ENCODE measurements at places on chromosomes 12 and 14. TPM values are rescaled to one million over a fixed set of nuclear protein-coding genes. Genes with fewer than 3 reads are reported as not detected.

DNA sequence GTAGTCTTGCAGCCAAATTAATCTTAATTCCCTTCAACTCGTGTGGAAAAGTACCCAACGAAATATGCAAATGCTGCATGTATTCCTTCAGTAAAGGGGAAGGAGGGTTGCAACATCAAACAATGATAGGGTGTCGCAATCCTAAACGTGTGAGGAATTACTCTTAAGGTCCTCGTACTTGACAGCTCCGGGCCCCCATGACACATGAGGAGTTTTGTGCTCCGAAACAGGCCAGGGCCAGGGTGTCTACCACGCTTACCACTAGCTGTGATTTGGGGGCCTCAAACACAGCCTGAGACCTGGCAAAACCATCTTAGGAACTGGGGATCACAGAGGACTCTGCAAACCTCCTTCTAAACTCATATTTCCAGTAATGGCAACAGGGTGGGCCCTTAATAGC is 20.4 kb downstream of the FOS start:
- no peak for DNase-seq

NANOG gene
- not detected for total RNA-seq

AMN gene
- not detected for total RNA-seq

MYRFL gene
- 0.78 TPM for total RNA-seq

GRCh38 chr12:68538726-68539614 is 71.7 kb upstream of the RAP1B start:
- no peak for DNase-seq

FGD6 gene
- total RNA-seq, result 21.1 TPM

GRCh38 chr12:5745251-5745888 is 199.7 kb downstream of the ANO2 start:
- DNase-seq, result peak; percentile 1

DNA sequence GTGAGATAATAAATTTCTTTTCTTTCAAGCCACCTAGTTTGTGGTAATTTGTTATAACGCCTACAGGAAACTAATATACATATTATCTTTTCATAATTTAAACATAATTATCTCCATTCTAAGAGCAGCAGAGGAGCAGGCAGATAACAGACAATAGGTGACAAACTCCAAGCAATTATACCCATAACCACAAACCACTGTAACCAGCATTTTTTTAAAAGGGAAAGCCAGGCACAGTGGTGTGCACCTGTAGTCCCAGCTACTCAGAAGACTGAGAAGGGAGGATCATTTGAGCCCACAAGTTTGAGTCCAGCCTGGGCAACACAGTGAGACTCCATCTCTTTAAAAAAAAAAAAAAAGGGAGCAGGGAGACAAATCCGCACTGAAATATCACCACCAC is 54.9 kb downstream of the ATF7 start:
- DNase-seq, result no peak

- no peak for DNase-seq
Measured at GRCh38 chr14:94040247-94040646, 14.1 kb downstream of the OTUB2 start.

RNASE3 gene
- not detected for total RNA-seq

RDH12 gene
- total RNA-seq, result 0.31 TPM

DNA sequence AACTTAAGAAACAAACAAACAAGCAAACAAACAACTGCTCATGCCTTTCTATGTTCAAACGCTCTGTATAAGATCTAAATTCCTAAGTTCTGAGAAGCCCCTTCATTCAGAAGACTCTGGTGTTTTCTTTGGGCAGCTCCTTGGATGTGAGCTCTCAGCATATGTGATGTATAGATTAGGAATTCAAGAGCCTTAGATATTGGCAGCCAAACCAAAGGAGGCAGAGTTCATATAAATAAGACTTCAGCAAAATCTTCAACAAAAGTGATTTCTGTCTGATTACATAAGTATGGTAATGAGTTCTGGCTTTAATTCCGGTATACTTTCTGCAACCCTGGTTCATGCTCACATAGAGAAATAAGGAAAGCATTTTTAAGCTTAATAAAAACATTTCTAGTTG is 145.6 kb downstream of the DYRK2 start:
- DNase-seq, result no peak

GRCh38 chr12:93738199-93739058 is 61.3 kb downstream of the CRADD start:
- no peak for DNase-seq

HCAR1 gene
- total RNA-seq, result 0.78 TPM

- DNase-seq, result no peak
Measured at GRCh38 chr12:42763682-42764081, 174.1 kb upstream of the PRICKLE1 start.

KCNA1 gene
- total RNA-seq, result 1.1 TPM

DNA sequence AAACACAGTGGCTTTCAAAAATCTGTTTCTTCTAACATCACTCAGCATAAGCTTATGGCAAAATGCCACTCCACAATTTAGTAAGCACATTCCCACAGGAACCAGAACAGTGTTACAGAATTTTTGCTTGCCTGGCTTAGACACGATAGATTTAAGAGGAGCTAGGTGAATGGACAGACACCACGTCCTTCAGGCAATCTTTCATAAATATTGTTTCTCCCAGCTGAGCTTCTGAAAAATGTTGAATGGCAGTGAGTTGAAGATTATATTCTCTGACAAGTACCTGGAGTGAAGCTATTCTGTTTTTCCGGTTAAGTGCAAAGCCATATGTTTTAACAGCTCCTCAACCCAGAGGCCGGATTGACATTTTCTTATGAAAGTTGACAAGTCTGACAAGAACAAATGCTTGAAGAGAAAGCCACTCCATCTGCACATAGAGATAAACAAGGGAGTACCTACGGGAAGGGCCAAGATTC is 102.0 kb downstream of the FSCB start:
- DNase-seq, result no peak

DNA sequence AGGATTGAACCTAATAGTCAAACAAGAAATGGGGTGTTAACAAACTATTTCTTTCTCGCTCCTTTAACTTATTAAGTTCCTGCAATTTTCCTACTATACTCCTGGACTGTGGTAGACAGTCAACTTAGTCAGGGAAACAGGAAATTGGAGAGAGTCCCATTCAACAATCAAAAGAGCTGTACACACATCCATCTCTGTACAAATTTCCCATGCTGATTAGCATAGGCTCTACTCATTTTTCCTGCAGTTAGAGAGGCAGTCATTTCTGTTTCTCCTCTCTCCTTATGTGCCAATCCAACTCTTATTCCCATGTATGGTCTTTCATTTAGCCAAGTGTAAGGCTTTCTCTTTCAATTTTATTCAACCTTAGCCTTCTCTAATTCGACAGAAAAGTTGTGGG is 1168.5 kb upstream of the FLRT2 start:
- DNase-seq, result no peak

- DNase-seq, result no peak
Measured at GRCh38 chr12:4266990-4267389, 6.6 kb upstream of the CCND2 start.

RDH5 gene
- total RNA-seq, result 6.6 TPM

DNA sequence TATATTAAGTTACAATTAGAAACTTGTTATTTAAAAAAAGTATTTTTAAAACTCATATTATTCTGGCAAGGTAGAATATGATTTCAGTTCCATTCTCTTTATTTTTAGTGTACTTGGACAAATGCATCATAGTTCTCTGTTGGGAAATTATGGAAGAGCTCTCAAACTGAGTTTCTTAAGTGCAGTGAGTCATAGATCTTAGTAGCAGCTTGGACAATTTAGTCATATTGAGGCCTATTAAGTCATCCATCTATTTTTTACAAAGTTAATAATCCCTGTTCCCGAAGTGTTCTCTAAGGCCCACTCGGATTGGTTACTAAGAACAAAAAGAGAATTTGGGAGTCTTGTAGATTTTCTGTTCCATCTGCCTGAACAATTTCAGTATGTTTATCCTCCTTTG is 113.9 kb downstream of the ANO4 start:
- DNase-seq, result no peak

PLEKHH1 gene
- 5.5 TPM for total RNA-seq

GRCh38 chr14:106163316-106163715 is 636.9 kb downstream of the TMEM121 start:
- DNase-seq, result no peak

AGAP2 gene
- 25.6 TPM for total RNA-seq

DNA sequence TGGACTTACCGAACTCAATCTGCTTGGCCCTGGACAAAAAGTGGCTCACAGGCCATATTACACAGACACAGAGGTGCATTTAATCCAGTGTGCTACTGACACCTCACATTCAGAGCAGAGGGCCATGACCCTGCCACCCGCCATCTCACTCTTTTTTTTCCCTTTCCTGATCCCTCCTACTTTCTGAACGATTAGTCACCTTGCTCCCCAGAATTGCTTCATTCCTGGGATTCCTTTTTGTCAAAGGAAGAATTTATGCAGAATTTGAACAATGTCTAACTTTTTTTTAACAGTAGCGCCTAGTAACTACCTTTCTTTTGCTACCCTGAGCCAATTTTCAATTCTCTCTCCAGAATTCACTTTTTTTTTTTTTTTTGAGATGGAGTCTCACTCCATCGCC is 4.6 kb downstream of the PKP2 start:
- DNase-seq, result no peak

DNA sequence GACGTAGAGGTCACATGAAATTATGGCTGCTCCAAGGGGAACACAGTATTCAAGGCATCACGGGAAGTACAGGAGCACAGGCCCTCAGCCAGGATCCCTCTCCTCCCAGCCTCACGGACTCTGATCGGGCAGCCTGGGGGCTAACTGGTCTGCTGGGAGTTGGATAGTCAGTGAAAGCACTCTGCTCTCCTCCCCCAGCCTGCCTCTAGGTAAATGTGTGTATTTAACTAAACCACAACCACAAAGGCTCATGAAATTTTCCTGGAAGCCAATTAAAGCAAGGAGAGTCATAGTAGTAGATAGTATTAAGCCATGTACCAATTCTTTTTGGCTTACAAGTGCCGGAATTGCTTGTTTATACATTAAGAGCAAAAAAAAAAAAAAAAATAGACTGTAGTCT is 254.3 kb downstream of the MSRB3 start:
- DNase-seq, result no peak

DNA sequence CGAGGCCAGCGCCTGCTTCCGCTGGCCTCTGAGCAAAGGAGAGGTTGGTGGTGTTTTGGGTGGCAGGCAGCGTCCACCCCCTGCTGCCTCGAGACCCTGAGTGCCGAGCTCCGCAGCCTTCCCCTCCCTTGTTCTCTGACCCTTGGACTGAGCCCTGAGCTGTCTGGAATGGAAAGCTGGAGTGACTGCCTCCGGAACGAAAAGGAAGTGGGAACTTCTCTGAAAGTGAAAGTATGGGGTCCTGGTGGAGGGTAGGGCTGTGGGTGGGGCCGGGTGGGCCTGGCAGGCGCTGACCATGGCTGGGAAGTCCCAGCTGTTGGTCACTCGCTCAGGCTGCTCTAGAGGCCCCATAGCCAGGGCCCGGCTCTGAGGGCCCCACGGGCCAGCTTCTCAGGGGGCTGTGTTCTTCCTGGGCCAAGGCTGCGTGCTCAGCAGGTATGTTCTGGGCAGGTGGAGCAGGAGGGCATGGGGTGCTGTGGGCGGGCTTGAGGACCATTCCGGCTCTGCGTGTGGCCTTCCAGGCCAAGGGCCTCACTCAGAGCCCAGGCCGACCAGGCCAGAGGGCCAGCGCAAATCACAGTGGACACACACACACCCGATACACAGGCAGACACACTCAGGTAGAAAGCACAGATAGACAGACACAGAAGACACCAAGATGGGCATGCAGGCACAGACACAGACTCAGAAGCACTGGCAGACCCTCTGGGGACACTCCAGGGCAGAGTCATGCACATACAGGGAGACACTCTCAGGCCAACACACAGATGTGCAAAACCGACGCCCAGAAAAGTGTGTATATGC is at the start of gene EXOC3L4:
Gene EXOC3L4 (plus strand): TSS at position 320 of the 804 bp plus-strand sequence. CDS start 5,495 bp downstream, outside the sequence.
- DNase-seq, result no peak

DNA sequence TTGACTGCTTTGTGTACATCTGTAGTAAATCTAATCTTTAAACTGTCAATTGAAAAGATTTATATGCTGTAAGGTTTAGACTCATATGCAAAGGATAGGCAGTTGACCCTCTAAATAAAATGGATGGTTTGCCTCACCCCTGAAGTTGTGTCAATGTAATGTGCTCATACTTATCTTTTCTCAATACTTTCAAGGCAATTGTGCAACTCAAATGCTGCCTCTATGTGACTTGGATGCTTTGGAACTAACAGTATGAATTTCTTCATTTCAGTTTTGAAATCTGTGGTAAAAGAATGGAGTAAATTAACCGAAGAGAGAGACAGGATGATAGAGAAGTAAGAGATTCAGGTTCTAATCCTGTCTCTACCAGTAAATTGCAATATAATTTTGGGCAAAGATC is 9.7 kb downstream of the PDE6H start:
- no peak for DNase-seq
